ENCODE measurements at places on chromosomes 2 and 18.

DNA sequence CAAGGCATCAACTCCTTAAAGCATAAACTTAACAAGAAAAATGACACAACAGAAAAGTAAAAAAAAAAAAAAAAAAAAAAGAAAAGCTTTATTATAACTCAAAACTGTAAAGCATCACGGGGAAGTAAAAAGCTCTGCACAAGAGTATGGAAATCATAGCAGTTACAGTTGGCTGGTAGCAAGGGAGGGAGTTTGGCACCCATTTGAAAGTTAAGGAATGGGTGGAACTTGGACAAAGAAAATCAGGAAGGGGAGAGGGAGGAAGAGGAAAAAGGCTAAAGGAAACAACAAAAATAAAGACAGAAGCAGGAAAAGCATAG is 8.6 kb downstream of the KLF7 start:
- DNase-seq: no peak

DNA sequence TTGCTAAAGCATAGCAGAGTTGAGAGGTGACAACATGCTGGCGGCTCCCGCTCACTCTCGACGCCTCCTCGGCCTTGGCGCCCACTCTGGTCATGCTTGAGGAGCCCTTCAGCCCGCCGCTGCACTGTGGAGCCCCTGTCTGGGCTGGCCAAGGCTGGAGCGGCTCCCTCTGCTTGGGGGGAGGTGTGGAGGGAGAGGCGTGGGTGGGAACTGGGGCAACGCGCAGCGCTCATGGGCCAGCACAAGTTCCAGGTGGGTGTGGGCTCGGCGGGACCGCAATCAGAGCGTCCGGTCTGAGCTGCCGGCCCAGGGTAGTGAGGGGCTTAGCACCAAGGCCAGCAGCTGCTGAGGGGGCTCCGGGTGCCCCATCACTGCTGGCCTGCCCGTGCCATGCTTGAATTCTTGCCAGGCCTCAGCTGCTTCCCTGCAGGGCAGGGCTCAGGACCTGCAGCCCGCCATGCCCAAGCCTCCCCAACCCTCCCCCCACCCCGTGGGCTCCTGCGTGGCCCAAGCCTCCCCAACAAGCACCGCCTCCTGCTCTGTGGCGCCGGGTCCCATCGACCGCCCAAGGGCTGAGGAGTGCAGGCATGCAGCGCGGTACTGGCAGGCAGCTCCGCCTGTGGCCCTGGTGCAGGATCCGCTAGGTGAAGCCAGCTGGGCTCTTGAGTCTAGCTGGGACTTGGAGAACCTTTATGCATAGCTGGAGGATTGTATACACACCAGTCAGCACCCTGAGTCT is 2052.8 kb upstream of the CELF4 start:
- no peak for DNase-seq

DNA sequence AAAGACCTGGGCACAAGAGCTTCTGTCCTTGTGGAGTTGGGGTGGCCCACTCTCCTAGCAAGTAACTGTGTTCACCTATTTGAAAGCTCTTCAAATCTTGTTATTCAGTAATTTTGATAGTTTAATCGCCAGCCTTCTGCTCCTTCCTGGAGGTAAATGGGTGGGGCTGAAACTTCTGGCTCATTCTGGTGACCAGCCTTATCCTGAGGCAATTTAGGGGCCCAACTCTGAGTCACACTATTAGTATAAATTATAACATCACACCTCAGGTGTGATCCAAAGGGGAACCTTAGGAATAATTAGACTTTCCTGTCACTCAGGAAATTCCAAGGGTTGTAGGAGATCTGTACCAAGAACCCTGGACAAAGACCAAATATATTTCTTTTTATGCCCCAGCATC is 255.8 kb upstream of the RGPD4 start:
- no peak for DNase-seq

DNA sequence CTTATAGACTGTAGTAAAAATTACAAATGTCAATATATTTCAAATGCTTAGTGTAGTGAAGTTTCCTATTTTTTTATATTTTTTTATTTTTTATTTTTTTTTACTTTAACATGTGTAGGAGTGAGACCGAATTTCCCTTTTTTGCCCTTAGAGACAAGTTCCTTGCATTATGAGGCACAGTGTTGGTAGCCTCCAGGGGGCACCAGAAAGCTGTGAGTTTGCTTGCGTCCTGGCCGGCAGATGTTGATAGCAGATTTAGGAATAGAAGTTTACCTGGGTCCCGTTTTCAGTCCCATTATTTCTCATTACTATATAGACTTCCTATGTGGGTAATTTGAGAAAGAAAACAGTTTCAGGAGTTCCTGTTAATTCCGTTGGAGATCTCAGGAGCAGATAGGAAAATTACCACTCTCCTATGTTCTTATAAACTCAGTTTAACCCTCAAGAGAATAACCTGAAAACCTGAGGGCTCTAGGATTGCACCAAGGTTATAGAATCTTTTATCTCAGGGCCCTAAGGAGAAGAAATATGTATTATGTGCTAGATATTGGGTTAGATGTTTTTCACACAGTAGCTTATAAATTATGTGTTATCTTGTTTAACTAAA is 157.5 kb upstream of the SESTD1 start:
- peak; percentile 65 for DNase-seq

- no peak for DNase-seq
Observed at GRCh38 chr2:54079331-54079730, 36.1 kb upstream of the ACYP2 start.

- DNase-seq: no peak
Observed at GRCh38 chr2:148888986-148889385, 14.0 kb downstream of the KIF5C start.

DNA sequence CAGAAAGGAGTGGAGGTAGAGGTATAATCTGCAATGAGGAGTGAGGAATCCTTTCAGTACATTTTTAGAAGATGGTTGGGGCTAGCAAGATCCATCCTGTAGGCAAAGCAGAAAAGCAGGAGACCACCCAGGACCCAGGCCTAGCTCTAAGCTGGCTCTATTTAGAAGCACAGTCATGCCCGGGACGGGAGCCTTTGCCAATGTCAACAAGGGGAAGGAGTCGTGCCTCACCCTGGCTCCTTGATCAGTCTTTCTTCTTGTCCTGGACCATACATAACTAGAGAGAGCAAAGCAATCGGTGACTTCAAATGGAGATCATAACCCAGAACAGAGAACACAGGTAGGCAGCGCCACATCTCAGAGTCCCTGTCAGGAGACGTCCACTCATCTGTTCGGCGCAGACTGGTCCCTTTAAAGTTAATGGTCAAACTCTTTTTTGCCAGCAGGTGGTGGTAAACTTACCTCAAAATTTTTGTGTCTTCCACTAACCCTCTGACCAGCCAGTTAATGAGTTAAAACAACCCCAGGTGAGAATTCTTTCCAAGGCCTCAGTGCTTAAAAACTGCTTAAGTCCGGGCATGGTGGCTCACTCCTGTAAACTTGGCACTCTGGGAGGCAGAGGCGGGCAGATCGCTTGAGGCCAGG is 8.0 kb downstream of the MC5R start:
- DNase-seq: no peak

GRCh38 chr2:74939919-74940812 is 18.3 kb upstream of the POLE4 start:
- no peak for DNase-seq

DNA sequence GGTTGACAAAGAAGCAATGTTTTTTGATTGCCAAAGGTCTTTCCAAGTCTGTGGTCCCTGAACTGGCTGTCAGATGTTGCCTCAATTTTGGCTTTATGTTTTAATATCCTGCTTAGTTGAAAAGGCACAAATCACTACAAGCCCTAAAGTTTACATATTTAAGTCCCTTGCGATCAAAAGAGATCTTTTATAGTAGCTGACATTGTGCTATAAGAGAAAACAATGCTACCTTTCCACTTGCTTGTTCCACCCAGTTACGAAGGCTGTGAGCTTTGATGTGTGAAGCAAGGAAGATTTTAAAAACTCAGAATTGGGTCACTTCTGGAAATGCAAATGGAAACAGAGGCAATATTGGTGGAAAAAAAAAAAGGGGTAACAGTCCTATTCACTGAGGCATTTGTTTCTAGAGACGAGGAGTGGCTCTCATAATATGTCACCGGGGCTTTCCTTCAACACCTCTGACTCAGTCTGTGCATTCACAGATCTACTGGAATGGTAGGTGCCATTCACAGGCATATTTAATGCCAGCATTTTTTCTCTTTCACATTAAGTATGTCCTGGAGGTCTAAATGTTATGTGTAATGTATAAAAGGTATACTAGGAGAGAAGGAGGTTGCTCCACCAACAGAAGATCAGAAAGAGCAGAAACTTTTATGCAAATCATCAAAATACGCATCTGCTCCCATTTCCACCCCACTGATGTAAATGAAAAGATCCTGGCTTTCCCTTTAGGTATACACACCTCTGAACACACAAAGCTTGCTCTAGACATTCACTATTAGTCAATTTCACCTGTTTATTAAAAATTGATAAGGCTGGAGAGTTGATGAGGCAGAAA is 91.8 kb downstream of the TGIF1 start:
- no peak for DNase-seq

GRCh38 chr2:182541268-182541667 is 114.4 kb upstream of the PDE1A start:
- no peak for DNase-seq

GRCh38 chr18:63007231-63007630 is 291.9 kb downstream of the PHLPP1 start:
- no peak for DNase-seq

- no peak for DNase-seq
Observed at GRCh38 chr18:8536922-8537321, 72.3 kb upstream of the RAB12 start.

DNA sequence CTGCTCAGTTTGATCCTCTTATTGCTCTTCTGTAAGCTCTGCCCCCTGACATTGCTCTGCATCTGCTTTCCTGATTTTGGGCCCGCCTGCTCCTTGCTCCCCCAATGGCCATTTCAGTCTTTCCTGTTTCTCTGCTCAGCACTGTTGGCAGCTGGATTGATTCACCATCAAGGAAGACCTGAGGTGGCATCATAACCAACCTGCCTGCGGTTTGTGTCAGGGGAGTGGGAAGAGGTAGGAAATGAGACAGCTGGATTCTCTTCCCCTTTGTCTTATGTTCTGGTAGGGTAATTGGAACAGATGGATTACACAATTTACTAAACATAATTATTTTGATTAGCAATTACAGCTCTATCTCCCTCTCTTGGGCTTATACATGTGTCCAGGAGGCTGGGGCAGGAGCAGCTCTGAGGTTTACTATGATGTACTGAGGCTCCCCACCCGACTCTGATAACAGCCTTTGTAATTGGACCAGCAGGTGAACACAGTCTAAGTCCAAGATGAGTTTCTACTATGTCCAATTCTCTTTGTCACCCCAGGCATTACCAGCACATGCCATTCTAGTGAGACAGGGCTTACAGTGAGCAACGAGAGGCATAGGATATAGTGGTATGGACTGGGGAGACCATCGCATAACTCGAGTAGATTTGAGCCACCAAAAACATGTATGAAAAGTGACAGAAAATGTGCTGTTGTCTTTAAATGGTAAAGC is 151.8 kb upstream of the MMADHC start:
- DNase-seq: no peak

DNA sequence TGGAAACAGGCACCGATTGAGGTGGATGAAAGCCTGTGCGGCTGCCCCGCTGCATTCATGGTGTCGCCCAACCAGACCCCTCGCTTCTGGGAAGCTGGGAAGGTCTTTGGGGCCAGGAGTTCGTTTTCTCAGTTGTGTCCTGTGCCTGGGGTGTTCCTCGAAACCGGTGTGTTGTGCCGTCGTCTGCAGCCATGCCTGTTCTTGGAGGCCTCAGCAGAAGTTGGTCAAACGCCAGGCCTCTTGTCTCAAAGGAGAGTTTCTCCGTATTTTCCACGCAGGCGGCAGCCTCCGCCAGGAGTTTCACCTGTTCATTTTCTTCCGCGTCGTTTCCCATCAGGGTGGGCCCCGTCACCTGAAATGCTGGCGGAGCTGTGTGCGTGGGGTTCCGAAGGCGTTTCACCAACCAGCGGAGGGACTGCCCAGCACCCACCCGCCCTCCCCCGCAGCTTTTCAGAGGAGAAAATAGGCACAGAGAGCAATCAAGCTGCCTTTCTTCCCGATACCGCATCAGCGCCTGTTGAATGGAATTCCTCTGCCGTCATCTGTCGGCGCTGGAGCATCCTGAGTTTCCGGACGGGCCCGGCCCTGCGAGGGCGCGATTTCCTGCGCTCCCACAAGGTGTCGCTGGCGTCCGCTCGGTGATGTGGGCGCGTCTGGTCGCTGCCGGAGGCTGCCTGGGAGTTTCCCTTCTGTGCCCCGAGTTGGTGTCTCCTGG is 17.0 kb upstream of the NFATC1 start:
- no peak for DNase-seq

GRCh38 chr18:78792736-78793135 is 186.9 kb upstream of the SALL3 start:
- no peak for DNase-seq

DNA sequence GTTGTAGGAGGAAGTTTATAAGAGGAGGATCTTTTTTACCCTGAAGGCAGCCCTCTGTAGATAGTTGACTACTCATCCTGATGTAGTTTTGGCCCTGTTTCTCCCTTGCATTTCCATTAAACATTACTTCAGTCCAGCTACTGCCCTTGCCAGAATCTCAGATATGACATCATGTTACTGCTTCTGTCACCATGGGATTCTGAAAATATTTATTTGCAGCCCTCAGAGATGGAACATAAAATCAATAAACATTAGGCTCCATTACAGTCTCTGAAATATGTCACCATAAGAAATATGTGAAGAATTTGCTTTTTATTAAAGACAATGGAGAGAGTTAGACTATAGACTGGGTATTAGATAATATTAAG is 68.7 kb upstream of the STK39 start:
- no peak for DNase-seq

DNA sequence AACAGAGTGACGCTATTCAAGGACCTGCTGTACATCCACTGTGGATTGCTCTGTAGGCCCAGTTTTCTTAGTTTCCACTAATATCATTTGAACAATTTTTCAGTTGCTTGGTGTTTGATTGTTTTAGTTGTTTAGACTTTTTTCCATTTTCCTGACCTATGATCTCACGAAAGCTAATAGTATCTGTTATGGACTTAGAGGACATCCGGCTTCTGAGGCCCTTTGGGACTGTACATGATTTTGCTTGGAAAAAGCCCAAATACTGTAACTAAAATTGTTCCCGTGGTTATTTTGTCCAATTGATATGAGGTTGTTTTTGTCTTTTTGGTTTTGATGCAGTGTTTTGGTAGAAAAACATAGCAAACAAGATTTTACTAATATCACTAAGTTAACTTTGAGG is 174.6 kb downstream of the PLCL1 start:
- no peak for DNase-seq

Data from NCI-H774 (cell line).